ENCODE measurements at places on chromosomes 3 and 15. TPM values are rescaled to one million over a fixed set of nuclear protein-coding genes. Genes with fewer than 3 reads are reported as not detected.

AGBL1 gene
- not detected for total RNA-seq

LRRK1 gene
- 2.7 TPM for total RNA-seq

DNA sequence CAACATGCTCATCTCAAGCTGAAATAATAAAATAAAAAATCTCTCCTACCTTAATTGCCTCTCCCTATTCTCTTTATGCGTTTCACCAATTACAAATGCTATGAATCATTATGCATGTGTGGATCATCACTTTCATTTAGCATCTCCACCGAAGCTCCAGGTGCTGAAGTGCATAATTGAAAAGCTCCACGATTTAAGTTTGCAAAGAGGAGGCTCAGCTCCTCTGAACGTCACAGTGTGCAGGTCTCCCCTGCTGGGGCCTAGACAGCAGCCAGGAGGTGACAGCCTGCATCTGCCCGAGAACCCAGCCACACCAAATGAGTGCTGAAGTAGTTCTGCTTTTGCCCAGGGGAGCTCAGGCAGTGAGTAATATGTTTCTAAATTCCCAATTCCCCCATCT is 60.5 kb upstream of the GLCE start:
- no peak overlapping the region for H3K4me3 ChIP-seq
- H3K27ac ChIP-seq: no peak overlapping the region
- peaks cover 11% of the 10 kb centered on the region for H3K4me1 ChIP-seq
- H3K36me3 ChIP-seq: no peaks in the 10 kb centered on the region
- no peaks in the 10 kb centered on the region for H3K27me3 ChIP-seq

DNA sequence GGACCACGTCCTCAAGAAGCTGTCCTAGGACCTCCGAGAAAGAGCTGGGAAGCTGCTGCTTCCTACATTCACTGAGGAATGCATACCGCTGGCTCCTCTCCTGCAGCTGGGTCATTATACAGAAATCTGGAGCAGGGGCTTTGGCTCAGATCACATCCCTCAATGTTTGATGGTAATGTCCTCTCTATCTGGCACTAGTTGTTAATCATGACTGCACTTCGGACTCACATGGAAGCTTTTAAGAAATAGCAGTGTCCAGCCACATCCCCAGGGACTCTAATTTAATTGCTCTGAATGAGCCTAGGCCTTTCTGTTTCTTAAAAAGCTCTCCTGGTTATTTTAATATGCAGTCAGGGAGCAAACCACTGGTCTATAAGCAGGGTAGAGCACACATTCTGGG is 25.7 kb upstream of the MYRIP start:
- no peaks in the 10 kb centered on the region for H3K36me3 ChIP-seq
- H3K27ac ChIP-seq: no peak overlapping the region
- no peaks in the 10 kb centered on the region for H3K27me3 ChIP-seq
- DNase-seq: no peak
- H3K4me1 ChIP-seq: no peaks in the 10 kb centered on the region

GRCh38 chr3:138985932-138986331 is 20.1 kb downstream of the PRR23A start:
- peaks cover 9% of the 10 kb centered on the region for H3K27me3 ChIP-seq
- no peaks in the 10 kb centered on the region for H3K4me1 ChIP-seq
- DNase-seq: no peak
- no peak overlapping the region for H3K27ac ChIP-seq
